ENCODE measurements at places on chromosomes 4 and X.

DNA sequence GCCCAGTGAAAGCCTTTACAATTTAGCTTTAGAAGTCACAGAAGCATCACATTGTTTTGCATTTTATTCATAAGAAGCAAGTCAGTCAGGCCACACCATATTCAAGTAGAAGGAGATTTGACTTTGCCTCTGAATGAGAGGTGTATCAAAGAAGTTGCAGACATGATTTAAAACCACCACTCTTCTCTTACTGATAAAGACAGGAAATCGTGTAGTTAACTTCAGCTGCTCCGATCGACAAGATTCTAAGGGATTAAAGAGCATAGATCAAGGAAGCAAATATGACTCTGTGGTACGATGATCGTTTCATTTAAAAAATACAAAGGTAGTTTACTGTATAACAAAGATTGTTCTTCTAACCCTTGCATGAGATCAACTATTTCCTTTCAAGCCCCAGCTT, 328.0 kb upstream of the PPP1R2C start:
- no peak for DNase-seq

GRCh38 chr4:75745161-75745560, 20.8 kb downstream of the USO1 start:
- DNase-seq, result no peak

DNA sequence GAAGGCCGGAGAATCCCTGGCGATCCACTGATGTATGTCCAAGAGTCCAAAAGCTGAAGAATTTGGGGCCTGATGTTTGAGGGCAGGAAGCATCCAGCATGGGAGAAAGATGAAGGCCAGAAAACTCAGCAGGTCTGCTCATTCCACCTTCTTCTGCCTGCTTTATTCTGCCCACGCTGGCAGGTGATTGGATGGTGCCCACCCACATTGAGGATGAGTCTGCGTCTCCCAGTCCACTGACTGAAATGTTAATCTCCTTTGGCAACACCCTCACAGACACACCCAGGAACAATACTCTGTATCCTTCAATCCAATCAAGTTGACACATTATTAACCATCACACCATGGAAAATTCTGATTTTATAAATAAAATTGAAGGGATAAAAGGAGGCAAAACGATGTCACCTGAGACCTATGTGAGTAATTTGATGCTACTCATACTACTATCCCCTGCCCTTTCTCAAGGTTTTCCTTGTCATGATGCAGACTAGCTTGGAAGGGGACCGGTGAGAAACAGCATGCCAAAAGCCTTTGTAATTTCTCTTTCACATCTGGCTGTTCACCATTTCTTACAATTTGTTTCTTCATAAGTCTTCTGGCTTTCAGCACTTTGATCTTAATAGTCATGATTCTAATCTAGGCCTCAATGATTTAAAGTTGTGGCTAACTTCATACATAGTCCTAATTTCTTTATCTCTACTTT, 9.7 kb upstream of the PYURF start:
- DNase-seq, result no peak

- DNase-seq, result no peak
Observed at GRCh38 chr4:150033901-150034300, 44.3 kb upstream of the DCLK2 start.

DNA sequence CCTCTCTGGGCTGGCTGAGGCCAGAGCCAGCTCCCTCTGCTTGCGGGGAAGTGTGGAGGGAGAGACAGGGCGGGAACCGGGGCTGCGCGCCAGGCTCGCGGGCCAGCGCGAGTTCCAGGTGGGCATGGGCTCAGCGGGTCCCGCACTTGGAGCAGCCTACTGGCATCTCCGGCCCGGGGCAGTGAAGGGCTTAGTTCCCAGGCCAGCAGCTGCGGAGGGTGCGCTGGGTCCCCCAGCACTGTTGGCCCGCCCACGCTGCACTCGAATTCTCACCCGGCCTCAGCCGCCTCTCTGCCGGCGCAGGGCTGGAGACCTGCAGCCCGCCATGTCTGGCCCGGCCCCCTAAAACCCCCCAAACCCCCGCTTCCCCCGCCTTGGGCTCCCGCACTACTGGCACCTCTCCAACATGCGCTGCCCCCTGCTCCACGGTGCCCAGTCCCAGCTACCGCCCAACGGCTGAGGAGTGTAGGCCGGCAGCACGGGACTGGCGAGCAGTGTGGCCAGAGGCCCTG, 33.8 kb upstream of the FAT4 start:
- DNase-seq, result no peak

GRCh38 chr4:92104506-92104905, 199.3 kb upstream of the GRID2 start:
- DNase-seq, result no peak

DNA sequence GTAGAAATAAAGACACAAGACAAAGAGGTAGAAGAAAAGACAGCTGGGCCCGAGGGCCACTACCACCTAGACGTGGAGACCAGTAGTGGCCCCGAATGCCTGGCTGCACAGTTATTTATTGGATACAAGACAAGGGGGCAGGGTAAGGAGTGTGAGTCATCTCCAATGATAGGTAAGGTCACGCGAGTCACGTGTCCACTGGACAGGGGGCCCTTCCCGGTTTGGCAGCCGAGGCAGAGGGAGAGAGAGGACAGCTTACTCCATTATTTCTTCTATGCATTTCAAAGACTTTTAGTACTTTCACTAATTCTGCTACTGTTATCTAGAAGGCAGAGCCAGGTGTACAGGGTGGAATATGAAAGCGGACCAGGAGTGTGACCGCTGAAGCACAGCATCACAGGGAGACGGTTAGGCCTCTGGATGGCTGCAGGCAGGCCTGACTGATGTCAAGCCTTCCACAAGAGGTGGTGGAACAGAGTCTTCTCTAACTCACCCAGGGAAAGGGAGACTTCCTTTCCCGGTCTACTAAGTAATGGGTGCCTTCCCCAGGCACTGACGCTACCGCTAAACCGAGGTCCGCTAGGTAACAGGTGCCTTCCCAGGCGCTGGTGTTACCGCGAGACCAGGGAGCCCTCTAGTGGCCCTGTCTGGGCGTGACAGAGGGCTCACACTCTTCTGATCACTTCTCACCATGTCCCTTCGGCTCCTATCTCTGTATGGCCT, 44.9 kb downstream of the ZBTB49 start:
- DNase-seq, result peak; percentile 49

- DNase-seq, result no peak
Observed at GRCh38 chrX:107567370-107567769, 60.9 kb upstream of the PRPS1 start.

DNA sequence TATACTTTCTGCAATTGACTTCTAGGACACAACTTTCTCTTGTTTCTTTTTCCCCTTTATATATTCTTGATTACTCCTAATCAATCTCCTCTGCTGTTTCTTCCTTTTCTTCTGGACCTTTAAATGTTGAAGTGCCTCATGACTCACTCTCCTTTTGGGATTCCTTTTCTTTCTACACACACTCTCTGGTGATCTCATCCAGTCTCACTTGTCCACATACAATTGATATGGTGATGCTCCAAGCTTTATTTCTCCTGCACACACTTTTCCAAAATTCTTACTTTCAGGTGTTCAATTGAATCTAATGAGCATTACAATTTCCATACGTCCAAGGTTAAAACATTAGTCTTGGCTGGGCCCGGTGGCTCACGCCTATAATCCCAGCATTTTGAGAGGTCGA, 794.8 kb upstream of the EPHA5 start:
- DNase-seq, result no peak

DNA sequence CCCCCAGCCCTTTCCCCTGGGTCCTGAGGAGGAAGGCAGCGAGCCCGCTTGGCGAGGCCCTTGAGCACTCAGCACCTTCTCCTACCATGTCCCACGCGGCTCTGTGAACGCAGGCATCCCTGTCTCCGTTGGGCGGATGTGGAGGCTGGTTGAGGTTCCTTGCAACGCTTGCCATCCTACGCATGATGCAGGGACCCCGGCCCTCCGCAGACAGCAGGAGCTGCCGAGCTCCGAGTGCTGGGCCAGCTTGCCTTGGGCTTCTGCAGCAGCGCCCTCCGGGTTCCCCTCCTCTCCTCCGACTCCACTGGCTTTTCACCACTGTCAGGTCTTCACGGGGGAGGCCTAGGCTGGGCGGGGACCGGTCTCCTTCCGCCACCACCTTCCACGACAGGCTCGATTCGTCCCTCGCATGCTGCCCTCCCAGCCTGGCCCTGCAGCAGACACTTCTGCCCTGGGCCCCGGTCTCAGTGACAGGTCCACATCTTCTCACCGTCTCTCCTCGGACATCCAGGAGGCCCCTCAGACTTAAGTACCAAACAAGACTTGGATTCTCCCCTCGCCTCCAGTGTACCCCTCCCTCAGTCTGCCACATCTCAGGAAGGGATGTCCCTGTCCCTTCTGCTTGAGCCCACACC, 67.6 kb upstream of the HGFAC start:
- no peak for DNase-seq

GRCh38 chr4:8353158-8353669, 83.7 kb downstream of the HTRA3 start:
- DNase-seq, result peak; percentile 35

DNA sequence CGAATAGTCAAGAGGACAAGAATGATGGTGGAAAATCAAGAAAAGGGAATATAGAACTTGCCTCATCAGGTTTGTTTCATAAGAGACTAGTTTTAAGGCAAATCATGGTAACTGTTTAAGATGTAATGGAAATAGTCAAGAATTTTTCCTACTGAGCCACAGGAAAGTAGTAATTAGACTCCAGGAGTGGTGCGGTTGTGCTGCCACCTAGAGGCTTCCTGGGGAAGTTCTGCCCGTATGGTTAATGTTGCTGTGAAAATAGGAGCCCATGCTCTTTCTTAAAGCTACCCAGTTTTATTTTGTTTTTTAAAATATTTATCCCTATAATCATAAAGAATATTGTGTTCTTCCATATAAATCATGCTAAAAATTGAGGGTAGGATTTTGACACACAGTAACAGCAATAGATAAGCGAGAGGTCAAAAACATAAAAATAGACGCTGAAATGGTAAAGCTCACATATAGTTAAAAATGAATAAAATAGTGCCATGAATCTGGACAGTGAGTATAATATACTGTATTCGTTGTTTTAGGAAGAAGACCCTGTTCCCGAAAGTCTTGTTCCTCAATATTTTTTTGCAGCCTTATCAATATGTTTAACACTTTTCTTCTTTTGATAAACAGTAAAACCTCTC, 87.0 kb downstream of the PHOX2B start:
- DNase-seq, result peak; percentile 80

- peak; percentile 86 for DNase-seq
Observed at GRCh38 chr4:113760795-113761619, 531 bp downstream of the CAMK2D start.

DNA sequence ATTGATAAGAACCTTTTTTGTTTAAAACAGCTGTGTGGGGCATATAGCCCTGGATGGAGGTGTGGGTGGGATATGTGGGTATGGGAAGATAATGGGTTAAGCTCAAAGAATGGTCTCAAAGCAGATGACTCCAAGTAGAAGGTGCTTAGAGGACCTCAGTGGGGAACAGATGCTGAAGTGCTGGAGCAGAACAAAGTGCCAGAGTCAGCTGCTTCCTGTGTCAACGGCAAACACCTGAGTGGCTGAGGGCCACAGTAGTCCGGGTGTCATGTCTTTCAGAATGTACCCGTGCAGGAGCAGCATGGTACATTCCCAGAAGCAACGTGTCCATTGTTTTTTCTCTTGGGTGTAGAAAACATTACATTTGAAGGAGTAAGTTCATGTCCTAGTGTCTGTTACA, 210.6 kb downstream of the CCNG2 start:
- DNase-seq, result no peak

- DNase-seq, result no peak
Observed at GRCh38 chr4:36921476-36922216, 322.9 kb upstream of the NWD2 start.

- DNase-seq, result no peak
Observed at GRCh38 chr4:25937801-25938200, 23.8 kb downstream of the SMIM20 start.

- no peak for DNase-seq
Observed at GRCh38 chrX:65866773-65867172, 173.1 kb downstream of the VSIG4 start.

- no peak for DNase-seq
Observed at GRCh38 chr4:140061659-140062289, 92.2 kb downstream of the MAML3 start.

- no peak for DNase-seq
Observed at GRCh38 chr4:181345931-181346330, 897.3 kb upstream of the TENM3 start.

DNA sequence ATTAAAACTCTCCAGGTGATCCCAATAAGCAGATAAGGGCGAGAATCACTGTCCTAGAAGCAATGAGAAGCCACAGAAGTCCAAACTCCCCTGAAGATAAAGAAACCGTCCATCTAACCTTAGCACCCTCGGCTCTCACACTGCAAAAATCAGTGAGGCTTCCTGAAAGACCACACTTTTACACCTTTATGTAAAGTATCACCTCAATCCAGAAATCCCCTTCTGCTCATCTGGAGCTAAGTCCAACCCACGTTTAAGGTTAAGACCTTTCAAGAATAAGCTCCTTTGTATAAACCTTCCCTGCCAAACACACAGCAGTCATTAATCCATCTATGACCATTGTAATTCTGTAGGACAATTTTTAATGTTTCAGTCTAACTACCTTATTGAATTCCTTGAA, 41.7 kb downstream of the LIN54 start:
- no peak for DNase-seq

- no peak for DNase-seq
Observed at GRCh38 chr4:106690487-106690886, 321.9 kb upstream of the GIMD1 start.

- DNase-seq, result no peak
Observed at GRCh38 chrX:72117636-72118210, 14.0 kb downstream of the RTL5 start.

DNA sequence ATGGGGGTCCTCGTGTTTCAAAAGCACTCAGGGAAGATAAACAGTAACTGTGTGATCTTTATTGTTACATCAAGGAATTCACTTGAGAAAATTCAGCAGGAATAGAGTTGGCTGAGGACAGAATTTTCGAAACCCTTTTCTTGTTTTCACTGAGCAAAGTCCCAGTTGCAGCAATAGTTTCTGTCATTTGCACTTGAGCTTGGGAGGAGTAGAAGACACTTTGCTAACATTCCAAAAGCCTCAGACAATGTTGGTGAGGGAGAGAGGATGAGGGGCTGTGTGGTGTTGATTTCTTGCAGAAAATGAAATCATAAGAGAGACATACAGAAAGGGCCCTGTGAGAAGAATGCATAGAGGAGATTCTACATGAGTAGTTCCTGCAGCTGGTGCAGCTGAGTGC, 151.9 kb upstream of the DIPK2B start:
- DNase-seq, result no peak

DNA sequence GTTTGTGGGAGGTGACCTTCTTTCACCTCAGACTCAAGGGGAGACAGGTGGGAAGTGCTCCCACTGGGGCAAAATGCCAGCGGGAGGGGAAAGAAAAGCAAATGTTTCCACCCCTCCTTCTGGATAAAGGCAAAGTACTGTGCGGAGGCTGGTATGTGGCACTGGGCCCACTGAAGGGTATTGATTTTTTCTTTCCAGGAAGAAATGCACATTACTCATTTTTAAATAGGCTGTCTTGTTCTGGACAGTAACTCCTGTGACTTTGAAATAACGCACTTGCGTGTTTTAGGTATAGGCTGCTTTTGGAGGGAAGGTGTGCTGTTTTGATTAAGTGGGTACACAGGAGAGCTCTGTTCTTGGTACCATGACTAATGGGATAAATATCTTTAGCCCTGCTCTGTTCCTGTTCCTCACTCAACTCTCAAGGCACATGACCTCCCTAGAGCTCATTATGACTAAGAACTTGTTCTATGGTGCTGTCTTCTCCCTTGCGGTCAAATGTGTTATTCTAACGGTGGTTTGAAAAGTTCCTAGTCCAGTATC, 40.7 kb upstream of the MBTPS2 start:
- DNase-seq, result peak; percentile 47
